Stomach (tissue), 19 donors: ENCODE measurements at places on chromosomes 1 and 21. TPM values are rescaled to one million over a fixed set of nuclear protein-coding genes. Genes with fewer than 3 reads are reported as not detected.
A peak's percentile ranks its signal among the peaks of the same experiment; 100 is the strongest.

- H3K27me3 ChIP-seq = no peaks in the 10 kb centered on the region
- no peak overlapping the region for H3K27ac ChIP-seq
- no peaks in the 10 kb centered on the region for H3K4me1 ChIP-seq
- no peak for DNase-seq
- no peak overlapping the region for H3K4me3 ChIP-seq
- no peaks in the 10 kb centered on the region for H3K36me3 ChIP-seq
Observed at GRCh38 chr1:88897070-88897730, 5.8 kb upstream of the GTF2B start.

Gene OR2T35
- not detected for total RNA-seq

- no peaks in the 10 kb centered on the region for H3K36me3 ChIP-seq
- no peak for DNase-seq
- H3K27ac ChIP-seq = no peak overlapping the region
- H3K27me3 ChIP-seq = no peaks in the 10 kb centered on the region
- H3K4me1 ChIP-seq = no peaks in the 10 kb centered on the region
Observed at GRCh38 chr1:5659606-5660005, 332.6 kb downstream of the NPHP4 start.

DNA sequence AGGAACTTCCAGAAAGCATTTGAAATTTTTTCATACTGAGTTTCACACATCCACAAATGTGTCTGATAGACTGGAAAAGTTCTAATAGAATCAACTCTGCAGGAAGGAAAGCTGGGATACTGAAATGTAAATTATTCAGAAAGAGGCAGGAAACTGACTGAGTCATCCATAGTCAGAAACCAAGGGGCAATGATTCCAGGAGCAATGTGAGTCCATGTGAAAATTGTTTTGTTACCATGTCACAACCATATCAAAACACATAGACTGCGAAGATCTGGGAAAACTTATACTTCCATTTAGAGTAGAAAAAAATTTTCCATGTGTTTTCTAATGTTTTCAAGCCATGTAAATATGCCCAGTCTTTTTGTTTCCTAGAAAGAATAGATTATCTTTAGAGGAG is 142.3 kb upstream of the TMPRSS15 start:
- H3K36me3 ChIP-seq = no peaks in the 10 kb centered on the region
- no peaks in the 10 kb centered on the region for H3K4me1 ChIP-seq
- H3K27me3 ChIP-seq = no peaks in the 10 kb centered on the region
- no peak overlapping the region for H3K4me3 ChIP-seq
- DNase-seq = no peak

DNA sequence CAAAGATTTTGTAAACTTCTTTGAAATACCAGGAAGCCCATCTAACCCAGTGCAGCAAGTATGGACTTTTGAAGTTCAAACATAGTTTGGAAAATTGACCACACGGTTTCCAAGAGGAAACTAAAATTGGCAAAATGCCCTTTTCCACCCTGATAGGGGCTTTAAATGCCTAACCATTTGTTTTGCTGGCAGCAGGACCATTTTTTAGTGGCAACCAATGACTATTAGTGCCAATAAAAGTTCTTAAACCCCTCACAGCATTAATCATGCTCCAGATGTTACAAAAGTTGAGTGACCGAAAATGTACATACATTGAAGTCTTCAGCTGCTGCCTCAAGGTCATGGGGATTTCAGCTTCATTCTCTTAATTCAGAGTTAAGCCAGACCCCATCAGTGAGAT is 46.4 kb upstream of the ENAH start:
- H3K27me3 ChIP-seq = no peaks in the 10 kb centered on the region
- no peak overlapping the region for H3K4me3 ChIP-seq
- H3K36me3 ChIP-seq = no peaks in the 10 kb centered on the region
- peaks cover 39% of the 10 kb centered on the region for H3K4me1 ChIP-seq

Gene DNAJC28
- not detected for total RNA-seq

Gene NPHS2
- total RNA-seq = not detected

DNA sequence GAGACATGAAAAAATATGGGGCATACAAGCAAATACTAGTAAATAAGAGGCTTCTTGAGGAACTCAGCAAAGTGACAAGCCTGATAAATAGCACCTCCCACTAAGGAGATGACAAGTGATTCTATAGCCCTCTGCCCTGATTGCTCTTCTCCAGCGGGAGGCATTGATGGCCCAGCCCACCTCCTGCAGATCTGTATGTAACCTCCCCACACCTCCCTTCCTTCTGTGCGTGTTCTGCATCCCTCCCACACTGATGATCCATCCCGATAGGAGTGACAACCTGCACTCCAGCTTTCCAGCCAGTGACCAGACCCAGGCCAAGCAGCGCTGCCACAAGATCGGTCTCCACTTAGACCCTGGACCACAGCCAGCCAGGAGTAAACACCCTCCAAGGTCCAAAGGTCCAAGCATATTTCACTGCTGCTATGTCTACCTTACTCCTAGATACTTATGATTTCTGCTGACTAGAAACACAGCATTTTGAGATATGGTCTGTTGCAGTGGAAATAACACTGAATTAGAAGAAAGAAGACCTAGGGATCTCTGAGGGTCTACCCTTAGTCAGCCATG is 176.1 kb downstream of the BRINP2 start:
- peak; percentile 78 for DNase-seq
- H3K36me3 ChIP-seq = no peaks in the 10 kb centered on the region
- H3K27ac ChIP-seq = no peak overlapping the region
- H3K27me3 ChIP-seq = no peaks in the 10 kb centered on the region
- no peaks in the 10 kb centered on the region for H3K4me1 ChIP-seq

- no peaks in the 10 kb centered on the region for H3K27me3 ChIP-seq
- peaks cover 34% of the 10 kb centered on the region for H3K4me1 ChIP-seq
- H3K36me3 ChIP-seq = peaks cover 23% of the 10 kb centered on the region
- no peak overlapping the region for H3K27ac ChIP-seq
Observed at GRCh38 chr21:43909741-43910400, 44.8 kb downstream of the AGPAT3 start.

- H3K27ac ChIP-seq = no peak overlapping the region
- H3K27me3 ChIP-seq = no peaks in the 10 kb centered on the region
- no peak overlapping the region for H3K4me3 ChIP-seq
- no peak for DNase-seq
- no peaks in the 10 kb centered on the region for H3K36me3 ChIP-seq
Observed at GRCh38 chr1:181139631-181140061, 51.1 kb downstream of the IER5 start.

- peaks cover 14% of the 10 kb centered on the region for H3K4me1 ChIP-seq
- no peaks in the 10 kb centered on the region for H3K36me3 ChIP-seq
- no peaks in the 10 kb centered on the region for H3K27me3 ChIP-seq
Observed at GRCh38 chr1:7582460-7582972, 188.6 kb upstream of the VAMP3 start.

Gene NGF
- total RNA-seq = 2.2 TPM

Gene SLFNL1
- total RNA-seq = not detected

- no peak overlapping the region for H3K27ac ChIP-seq
- no peaks in the 10 kb centered on the region for H3K27me3 ChIP-seq
- no peaks in the 10 kb centered on the region for H3K36me3 ChIP-seq
- DNase-seq = no peak
- no peaks in the 10 kb centered on the region for H3K4me1 ChIP-seq
Observed at GRCh38 chr1:184112176-184112948, 60.8 kb downstream of the TSEN15 start.

GRCh38 chr1:8047112-8047511 is 21.0 kb upstream of the ERRFI1 start:
- DNase-seq = no peak
- H3K4me1 ChIP-seq = no peaks in the 10 kb centered on the region
- peak overlapping the region; percentile 47 for H3K27ac ChIP-seq
- H3K36me3 ChIP-seq = no peaks in the 10 kb centered on the region

- H3K27me3 ChIP-seq = no peaks in the 10 kb centered on the region
- H3K4me3 ChIP-seq = no peak overlapping the region
- DNase-seq = no peak
- H3K27ac ChIP-seq = no peak overlapping the region
- H3K4me1 ChIP-seq = no peaks in the 10 kb centered on the region
Observed at GRCh38 chr1:77322061-77322900, 40.5 kb downstream of the AK5 start.

DNA sequence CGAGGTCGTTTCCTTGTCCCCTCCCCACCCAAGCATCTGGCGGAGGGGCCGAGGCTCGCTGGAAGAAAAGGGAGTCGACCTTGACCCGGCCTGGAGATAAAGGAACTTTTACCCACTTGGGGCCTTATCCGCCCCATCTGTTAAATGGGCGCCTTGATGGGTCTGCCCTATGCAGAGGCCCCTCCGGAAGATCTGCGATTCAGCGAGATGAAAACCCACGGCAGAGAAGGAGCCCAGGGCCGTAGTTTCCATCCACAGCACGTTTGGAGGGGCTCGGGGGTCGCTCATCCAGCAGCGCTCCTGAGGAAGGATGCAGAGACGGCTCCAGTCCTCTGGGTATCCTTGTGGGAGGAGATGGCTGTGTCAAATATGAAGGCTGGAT is 518 bp downstream of the NCMAP start:
- no peak for DNase-seq
- H3K36me3 ChIP-seq = no peaks in the 10 kb centered on the region
- peak overlapping the region; percentile 53 for H3K4me3 ChIP-seq
- peaks cover 5% of the 10 kb centered on the region for H3K27me3 ChIP-seq

Gene S100B
- total RNA-seq = 1.8 TPM

GRCh38 chr1:36366091-36366661 is 19.5 kb downstream of the STK40 start:
- H3K27ac ChIP-seq = peak overlapping the region; percentile 75
- H3K27me3 ChIP-seq = no peaks in the 10 kb centered on the region
- H3K36me3 ChIP-seq = peaks cover 45% of the 10 kb centered on the region
- peaks cover 11% of the 10 kb centered on the region for H3K4me1 ChIP-seq
- DNase-seq = peak; percentile 90

GRCh38 chr1:169565335-169566271 is 20.7 kb downstream of the F5 start:
- H3K27ac ChIP-seq = peak overlapping the region; percentile 16
- DNase-seq = no peak
- H3K4me1 ChIP-seq = peaks cover 15% of the 10 kb centered on the region
- no peak overlapping the region for H3K4me3 ChIP-seq
- H3K36me3 ChIP-seq = no peaks in the 10 kb centered on the region

DNA sequence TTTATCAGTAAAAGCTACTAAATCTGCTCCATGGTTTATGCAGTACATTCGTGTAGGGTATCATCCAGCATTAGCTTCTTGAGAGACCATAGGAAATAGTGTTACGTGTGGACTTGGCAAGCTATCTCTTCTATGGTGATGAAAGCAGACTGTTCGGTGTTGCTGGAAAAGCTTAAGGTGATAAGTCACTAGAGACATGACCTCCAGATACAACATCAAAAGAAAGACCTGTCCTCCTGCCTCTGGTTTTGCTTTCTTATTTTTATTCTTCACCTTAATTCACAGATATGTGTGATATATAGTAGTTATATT is 53.5 kb upstream of the S1PR1 start:
- DNase-seq = no peak
- H3K27me3 ChIP-seq = no peaks in the 10 kb centered on the region
- H3K4me1 ChIP-seq = no peaks in the 10 kb centered on the region
- no peak overlapping the region for H3K4me3 ChIP-seq
- no peaks in the 10 kb centered on the region for H3K36me3 ChIP-seq

Gene TNFRSF4
- not detected for total RNA-seq

Gene CNIH4
- total RNA-seq = 10.5 TPM

Gene EDN2
- 16.5 TPM for total RNA-seq

GRCh38 chr1:97545446-97545845 is 375.4 kb downstream of the DPYD start:
- peaks cover 25% of the 10 kb centered on the region for H3K36me3 ChIP-seq
- no peak overlapping the region for H3K27ac ChIP-seq
- DNase-seq = no peak
- H3K4me1 ChIP-seq = no peaks in the 10 kb centered on the region
- H3K27me3 ChIP-seq = no peaks in the 10 kb centered on the region

- no peak overlapping the region for H3K27ac ChIP-seq
- H3K36me3 ChIP-seq = no peaks in the 10 kb centered on the region
- H3K27me3 ChIP-seq = no peaks in the 10 kb centered on the region
- H3K4me1 ChIP-seq = no peaks in the 10 kb centered on the region
- no peak for DNase-seq
Observed at GRCh38 chr1:74681449-74681848, 7.9 kb upstream of the ERICH3 start.

Gene RIPPLY3
- not detected for total RNA-seq

DNA sequence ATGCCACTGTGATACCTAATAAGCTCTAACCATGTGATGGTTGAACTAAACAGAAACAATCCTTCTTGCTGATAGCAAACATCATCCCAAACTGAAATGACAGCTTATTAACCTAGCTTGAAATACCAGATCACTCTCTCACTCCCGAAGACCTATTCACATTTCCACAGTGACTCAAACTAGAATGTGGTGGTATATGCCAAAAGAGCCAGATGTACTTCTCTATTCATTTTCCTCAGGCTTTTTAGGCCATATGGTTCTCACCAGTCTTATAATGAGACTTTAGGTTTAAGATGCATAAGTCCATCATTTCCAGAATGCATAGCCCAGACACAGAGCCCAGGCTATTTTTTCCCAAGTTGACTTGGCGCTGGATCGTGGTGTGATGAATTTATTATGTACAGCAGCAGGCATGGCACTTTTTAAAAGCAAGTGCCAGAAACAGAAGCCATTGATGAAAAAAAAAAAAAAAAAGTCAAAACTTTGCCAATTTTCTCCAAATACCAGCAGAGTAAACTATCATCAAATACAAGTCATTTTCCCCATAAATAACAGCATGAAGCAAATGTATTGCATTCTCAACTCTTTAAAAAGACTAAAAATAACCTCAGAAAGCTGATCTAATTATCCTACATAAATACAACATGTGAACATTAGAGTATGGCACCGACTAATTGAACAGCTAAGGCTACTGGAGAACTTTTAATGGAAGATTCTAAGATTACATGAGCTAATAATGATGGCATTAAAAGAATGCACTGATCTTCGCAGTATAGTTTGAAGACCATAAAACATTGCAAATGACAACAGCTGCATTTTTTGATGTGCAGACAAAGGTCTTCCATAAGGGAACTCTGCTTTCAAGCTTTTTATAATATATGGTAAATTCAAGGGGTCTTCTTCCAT is 365.4 kb downstream of the LRRIQ3 start:
- no peak for DNase-seq
- no peak overlapping the region for H3K27ac ChIP-seq
- no peak overlapping the region for H3K4me3 ChIP-seq

DNA sequence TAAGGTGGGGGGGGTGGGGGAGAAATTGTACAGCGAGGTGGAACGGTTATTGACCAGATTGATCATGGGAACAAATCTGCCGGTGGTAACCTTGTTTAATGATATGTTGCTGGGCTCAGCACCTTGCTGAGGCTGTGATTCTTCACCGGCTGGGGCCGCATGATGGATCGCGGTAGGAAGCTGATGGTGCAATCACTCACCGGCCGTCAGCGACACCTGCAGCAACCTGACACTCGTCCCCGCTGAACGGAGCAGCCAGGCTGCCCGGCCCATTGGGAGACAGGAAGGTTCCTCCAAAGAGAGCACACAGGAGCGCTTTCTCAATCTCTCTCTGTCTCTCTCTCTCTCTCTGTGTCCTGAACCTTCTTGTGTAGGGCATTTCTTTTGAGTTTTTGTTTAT is 128.5 kb upstream of the RRP15 start:
- H3K4me1 ChIP-seq = no peaks in the 10 kb centered on the region
- no peaks in the 10 kb centered on the region for H3K36me3 ChIP-seq
- no peak overlapping the region for H3K4me3 ChIP-seq
- DNase-seq = peak; percentile 54

GRCh38 chr1:151324390-151324930 is 2.8 kb downstream of the PI4KB start:
- no peak overlapping the region for H3K4me3 ChIP-seq
- H3K27ac ChIP-seq = no peak overlapping the region
- peaks cover 64% of the 10 kb centered on the region for H3K36me3 ChIP-seq
- H3K27me3 ChIP-seq = no peaks in the 10 kb centered on the region

Gene DYNLT5
- not detected for total RNA-seq
